LHCN-M2 (cell line): ENCODE measurements at places on chromosomes 6 and 20.

DNA sequence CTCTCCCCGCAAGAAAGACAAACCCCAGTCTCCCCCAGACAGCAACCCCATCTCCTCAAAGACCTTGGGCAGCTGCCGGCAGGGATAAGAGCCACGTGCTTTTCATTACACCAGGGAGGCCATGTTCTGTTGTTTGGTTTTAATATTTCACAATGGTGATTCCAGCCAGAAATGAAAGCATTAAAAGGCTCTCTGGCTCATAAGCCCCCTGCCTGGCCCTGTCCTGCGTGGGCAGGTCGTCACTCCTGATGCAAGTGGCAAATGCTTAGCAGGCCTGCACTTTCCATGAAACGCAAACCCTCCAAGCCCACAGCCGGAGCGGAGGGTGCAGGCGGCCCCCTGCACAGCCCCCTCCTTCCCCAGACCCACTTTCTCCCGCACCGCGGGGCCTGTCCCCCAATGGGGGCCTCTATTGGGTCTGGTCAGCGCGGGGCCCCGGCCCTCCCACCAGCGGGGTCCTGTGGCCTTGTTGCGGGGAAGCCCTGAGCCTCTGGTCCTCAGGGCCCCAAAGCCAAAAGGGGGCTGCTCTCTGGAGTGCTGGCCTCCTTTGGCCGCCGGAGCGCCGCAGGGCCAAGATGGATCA is 77.2 kb downstream of the TMEM242 start:
- no peak for DNase-seq

GRCh38 chr20:59804871-59805665 is 128.4 kb downstream of the SYCP2 start:
- no peak for DNase-seq

DNA sequence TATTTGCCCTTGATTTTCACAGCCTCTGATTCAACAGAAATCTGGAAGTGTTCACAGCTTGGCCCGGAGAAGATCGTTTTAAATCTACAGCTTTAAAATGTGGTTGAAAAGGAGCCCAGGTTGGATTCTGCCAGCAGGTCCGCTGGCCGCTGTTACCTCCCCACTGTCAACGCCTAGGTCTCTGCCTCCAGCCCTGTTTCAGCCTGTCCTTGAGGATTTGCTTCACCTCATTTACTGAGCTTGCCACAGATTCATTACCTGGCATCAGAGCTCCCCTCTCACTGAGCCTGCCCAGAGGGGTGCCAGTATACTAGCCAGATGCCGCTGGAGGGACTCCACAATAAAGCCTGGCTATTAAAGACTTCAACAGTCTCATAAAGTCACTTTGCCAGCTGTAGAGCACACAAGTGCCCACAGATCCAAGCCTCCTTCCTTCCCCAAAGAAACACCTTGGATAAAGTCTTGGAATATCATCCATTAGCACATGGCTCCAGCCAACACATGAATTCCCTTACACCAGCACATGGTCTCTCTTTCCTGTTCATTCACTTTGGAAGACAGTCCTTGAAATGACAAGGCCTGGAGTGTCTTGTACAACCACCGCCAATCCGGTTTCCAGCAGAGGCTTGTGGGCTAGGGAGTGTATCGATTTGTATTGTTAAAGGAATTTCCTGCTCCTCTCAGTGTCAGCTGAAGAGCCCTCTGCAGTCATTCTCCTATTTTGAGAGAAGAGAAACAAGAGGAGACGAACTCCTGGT is 9.5 kb upstream of the NR2E1 start:
- DNase-seq, result no peak

DNA sequence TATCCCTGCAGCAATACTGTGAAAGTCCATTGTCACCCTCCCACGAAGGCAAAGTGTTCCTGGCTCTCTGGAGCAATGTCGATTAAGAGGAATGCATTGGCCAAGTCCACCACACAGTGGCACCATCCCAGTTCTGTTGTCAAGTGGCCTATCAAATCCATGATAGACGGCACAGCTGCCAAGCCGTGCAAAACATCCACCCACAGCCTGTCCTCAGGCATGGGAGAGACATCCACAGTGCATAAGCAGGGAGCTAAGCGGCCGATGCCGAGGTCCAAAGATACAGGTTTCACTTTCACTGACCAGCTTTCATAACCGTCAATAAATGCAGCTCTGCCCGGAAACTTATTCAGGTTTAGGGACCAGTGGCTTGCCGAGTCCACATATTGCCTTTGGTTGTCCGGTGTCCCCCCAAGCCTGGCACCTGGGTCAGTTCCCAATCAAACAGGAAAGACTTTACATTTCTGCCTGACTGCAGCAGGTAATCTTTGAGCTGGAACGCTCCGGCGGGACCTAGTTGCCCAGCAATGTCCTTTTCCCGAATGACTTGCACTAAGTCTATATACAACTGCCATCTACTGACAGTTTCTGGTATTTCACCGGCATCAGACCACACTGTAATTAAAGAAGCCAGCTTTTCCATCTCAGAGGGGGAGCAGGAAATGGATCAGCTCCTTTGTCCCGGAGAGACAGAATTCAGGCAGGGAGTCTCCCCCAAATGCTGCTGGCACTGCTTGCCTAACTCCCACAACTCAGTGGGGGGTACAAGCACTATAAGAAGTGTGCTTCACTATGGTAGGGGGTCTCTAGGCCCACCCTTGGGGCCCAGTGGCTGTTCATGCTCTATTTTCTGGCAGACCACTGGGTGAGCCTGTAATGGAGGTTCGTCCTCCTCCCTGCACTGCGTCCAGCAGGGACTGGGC is 6.3 kb downstream of the ZKSCAN3 start:
- peak; percentile 91 for DNase-seq

GRCh38 chr6:7541175-7542064 is at the start of gene DSP:
DSP (plus strand) TSS chr6:7541671; CDS start chr6:7541916, 245 bp downstream.
- peak; percentile 4 for DNase-seq

DNA sequence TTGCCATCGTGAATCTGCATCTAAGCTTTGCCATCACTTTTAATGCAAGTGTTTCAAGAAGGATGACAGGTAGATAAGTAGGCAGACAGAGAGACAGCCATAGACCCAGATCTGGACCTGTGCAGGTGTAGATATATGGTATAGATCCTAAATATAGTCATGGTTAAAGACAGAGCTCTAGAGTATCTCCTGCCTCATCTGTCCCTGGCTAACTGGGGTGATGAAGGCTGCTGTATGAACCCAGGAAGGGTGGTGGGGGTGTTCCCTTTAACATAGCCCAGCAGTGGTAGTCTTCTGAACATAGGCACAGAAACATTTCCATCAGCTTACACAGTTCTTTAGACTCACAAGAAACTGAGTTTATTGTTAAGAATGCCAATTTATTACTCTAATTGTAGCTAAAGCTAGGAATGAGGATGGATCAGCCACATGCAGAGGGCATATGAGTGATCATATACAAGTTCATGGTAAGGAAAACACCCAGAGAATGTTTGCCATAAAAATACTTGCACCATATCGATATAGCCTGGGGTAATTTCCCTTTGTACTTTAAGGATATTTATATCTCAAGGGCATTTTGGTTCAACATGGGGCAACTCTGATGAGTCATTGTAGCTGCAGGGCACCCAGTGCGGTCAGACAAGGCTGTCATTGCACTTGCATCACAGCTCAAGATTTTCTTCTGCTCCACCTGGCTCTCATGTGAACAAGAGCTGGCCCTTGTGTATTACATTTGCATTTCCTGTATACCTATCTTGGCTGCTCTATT is 587.2 kb downstream of the EPM2A start:
- DNase-seq, result peak; percentile 87

GRCh38 chr20:15005300-15005986 is 668.0 kb upstream of the FLRT3 start:
- DNase-seq, result no peak

DNA sequence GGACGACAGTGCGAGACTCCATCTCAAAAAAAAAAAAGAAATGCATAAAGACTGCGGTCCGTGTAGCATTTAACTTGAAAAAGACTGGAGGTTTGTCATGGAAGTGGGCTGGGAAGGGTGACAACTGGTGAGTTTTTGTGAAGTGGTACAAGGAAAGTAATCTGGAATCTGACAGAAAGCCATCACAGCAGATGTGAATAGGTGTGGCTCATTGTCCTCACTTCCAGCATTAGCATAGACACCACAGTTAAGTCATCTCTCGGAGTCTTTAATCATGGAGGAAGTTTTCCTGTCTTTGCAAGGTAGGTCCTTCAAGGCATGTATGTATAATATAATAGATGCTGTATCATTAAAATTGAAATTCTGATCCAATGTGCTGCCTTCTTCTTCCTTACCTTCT is 453.2 kb downstream of the TFAP2A start:
- DNase-seq, result no peak

GRCh38 chr20:40883097-40883496 is 145.5 kb upstream of the TOP1 start:
- no peak for DNase-seq

DNA sequence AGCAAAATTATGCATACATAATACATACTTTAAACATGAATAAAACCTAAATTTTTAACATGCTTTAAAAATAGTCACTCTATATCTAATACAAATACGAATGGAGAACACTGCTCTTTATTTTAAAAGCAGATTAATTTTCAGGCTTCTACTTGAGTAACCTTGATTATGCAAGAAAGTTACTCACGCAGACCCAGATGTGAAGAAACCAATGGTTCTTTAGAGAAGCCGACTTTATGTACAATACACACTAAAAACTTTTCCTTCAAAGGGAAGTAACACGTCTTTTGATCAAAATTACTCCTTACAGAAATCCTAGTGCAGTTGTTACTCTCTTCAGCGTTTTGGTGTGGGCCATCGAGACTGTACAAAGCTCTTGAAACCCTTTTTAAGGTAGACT is 136.9 kb upstream of the SLC22A16 start:
- no peak for DNase-seq

GRCh38 chr6:41639809-41640371 is 1.6 kb downstream of the MDFI start:
- no peak for DNase-seq

DNA sequence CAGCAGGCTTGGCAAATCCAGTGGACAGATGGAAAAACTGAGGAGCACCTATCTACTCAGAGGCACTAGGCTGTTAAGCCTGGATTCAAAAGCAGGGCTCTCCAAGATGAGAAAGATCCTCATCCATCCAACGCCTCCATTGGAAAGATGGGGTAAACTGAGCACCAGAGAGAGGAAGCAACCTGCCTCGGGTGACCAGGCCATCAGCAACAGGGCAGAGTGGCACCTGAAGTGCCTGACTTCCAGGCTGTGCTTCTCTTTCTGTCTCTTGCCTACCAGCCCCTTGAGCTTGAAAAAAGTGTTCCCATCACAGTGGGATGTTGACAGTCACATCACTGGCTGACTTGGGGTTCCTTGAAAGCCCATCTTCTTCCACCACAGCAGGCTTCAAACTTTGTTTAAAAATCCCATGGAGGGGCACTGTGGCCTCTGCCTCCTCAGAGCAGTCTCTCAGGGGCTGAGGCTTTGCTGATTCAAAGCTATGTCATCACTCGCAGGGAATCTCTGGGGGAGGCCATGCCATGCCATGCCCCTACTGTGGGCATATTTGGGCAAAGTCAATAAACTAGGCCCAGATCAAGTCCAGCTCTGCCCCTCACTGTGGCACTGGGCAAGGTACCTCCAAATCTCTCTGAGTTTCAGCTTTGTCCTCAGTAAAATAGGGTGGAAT is 44.8 kb upstream of the TGM2 start:
- peak; percentile 56 for DNase-seq

GRCh38 chr6:2110504-2110903 is 134.9 kb downstream of the GMDS start:
- DNase-seq, result peak; percentile 18

DNA sequence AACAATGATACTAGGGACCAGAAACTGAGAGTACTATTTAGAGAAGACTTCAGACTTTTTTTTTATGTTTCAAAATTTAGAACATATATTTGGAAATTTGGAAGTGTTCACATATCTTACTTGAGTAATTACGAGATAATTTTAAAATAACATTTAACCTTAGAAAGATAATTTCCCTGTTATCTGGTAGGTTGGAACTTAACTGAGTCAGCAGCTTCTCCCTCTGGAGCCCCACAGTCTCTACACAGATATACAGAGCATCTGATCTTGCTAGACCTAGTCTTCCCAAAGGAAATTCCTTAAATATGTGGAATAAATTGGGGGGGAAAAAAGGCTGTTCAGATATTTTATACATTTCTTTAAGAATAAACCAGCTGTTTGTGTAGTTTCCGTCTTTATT is 48.6 kb downstream of the TSPYL4 start:
- DNase-seq, result no peak

- no peak for DNase-seq
Measured at GRCh38 chr6:144140867-144141266, 9.4 kb upstream of the STX11 start.

- DNase-seq, result peak; percentile 80
Measured at GRCh38 chr6:158060455-158061360, 79.0 kb downstream of the SYNJ2 start.
